Colonic mucosa (tissue), 4 donors: ENCODE measurements at places on chromosomes 16 and 17. TPM values are rescaled to one million over a fixed set of nuclear protein-coding genes. Genes with fewer than 3 reads are reported as not detected.

The DHRS7C gene
- total RNA-seq = 0.40 TPM

GRCh38 chr16:57563761-57564160, 21.3 kb downstream of the ADGRG5 start:
- no peak for DNase-seq

GRCh38 chr16:3058139-3059030, 7.1 kb upstream of the IL32 start:
- peak; percentile 78 for DNase-seq

- DNase-seq = no peak
These were observed 4.2 kb upstream of the RPH3AL start for GRCh38 chr17:356671-357434.
